ENCODE measurements at places on chromosomes 6 and 20.

- no peak for DNase-seq
These were observed 52.9 kb upstream of the TAB2 start for GRCh38 chr6:149264629-149265028.

DNA sequence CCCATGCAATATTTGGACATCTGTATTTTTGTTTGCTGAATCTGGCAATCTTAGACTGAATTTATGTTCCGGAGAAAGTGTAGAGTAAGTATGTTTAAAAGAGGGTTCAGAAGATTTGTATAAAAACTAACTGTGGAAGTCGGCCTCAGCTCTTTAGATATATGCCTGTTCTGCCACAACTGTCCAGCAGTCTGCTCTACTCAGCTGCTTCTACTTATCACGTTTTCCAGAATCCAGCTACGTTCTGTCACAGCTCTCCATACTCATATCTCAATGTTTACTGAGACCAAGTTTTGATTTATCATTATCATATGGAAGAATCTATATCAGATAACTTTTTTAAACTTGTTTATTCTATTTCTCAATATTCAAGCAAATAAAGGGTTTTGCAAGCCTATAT, 721.3 kb downstream of the EYS start:
- no peak for DNase-seq

DNA sequence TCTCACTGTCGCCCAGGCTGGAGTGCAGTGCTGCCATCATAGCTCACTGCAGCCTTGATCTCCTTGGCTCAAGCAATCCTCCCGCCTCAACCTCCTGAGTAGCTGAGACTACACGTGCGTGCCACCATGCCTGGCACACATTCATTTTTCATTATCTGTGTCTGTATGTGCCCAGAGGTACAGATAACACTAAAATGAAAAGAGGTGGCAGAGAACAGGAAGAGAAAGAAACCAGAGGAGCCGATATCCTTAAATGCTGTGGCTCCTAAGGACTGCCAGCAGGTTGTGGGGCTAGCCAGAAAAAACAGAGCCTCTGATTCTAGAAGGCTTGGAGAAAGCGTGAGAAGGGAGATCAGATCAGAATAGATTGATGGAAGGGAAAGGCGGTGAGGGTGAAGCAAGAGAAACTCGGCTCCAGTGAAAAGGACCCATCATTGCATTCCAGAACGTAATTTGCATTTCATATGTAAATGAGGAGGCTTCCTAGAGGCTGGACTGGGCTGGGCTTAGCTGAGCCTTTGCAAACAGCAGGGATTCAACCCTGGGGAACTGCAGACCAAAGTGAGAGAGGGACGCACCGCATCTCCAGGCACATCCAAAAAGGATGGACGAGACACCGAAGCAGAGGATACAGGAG, 64.2 kb downstream of the GCNT2 start:
- DNase-seq: no peak

DNA sequence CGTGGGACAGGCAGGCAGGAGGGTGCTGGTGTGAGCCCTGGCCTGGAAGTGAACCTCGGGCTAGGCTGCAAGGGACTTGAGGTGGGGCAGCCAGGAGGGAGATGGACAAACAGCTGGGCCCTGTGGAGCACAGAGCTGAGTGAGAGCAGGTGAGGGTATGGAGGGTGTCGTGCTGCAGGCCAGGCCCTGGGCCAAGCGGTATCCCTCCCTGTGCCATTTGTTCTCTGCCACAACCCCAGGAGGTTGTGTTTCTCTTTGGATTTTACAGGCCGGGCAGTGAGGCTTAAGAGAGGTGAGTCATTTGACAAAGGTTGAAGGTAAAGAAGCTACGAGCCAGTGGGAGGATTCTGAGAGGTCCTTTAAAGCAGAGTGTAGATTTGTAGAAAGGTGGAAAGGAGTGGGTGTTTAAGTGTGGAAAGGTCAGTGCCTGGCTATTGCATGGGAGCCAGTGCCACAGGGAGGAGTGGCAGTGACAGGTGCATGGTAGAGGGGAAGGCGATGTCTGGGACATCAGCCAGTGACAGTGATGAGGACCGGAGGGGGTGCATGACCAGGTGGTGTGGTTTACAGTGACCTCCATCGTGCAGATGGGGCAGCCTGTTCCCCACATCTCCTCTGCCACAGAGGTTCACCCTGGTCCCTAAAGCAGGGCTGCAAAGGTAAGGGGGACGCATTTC, 39.8 kb downstream of the GMPR start:
- no peak for DNase-seq

GRCh38 chr6:166583230-166583965, 3.1 kb downstream of the RAMACL start:
- no peak for DNase-seq

All from GM04504 (cell line).